ENCODE measurements at places on chromosomes 2 and 18. TPM values are rescaled to one million over a fixed set of nuclear protein-coding genes. Genes with fewer than 3 reads are reported as not detected.

The LIMS4 gene
- 6.0 TPM for total RNA-seq

The IL36RN gene
- total RNA-seq, result not detected

The SEPTIN10 gene
- 69.2 TPM for total RNA-seq

The NCKAP1 gene
- total RNA-seq, result 163 TPM

The NFU1 gene
- 38.7 TPM for total RNA-seq

The LAMA3 gene
- 8.7 TPM for total RNA-seq

The UCN gene
- total RNA-seq, result 1.5 TPM

DNA sequence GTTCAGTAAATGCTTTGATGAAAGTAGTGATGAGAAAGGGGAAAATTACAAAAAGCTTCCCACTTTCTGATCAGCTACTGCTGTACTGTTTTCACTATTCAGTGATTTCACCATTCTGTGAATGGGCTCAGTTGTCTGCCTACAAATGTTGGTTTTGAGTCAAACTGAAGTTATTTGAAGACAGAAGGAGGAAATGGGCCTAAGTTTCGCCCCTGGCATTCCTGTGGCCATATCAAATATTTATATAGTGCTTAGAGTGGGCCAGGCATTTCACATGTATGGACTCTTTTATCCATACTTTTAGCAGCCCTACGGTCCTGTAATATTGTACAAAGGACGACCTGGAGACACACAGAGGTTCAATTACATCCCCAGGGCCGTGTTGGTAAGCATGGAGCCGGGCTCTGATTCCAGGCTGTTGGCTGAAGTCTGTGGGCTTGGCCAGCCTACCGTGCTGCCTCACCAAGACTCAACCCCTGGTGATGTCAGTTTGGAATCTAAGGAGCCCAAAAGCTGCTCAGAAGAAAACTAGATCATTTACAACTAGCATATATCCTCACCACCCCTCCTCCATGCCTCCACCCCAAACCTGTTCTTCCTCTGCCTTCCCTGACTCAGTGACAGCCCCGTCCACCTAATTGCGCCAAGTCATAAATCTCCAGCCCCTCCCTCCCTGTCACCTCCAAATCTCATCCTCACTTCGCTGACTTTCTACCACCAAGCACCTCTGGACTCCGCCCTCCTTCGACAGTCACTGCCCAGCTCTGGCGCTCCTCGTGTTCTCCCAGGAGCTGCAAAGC lies 10.1 kb upstream of the GRHL1 start:
- peaks cover 11% of the 10 kb centered on the region for H3K4me1 ChIP-seq
- no peak overlapping the region for H3K4me3 ChIP-seq
- H3K27me3 ChIP-seq, result no peaks in the 10 kb centered on the region
- peak; percentile 28 for DNase-seq

DNA sequence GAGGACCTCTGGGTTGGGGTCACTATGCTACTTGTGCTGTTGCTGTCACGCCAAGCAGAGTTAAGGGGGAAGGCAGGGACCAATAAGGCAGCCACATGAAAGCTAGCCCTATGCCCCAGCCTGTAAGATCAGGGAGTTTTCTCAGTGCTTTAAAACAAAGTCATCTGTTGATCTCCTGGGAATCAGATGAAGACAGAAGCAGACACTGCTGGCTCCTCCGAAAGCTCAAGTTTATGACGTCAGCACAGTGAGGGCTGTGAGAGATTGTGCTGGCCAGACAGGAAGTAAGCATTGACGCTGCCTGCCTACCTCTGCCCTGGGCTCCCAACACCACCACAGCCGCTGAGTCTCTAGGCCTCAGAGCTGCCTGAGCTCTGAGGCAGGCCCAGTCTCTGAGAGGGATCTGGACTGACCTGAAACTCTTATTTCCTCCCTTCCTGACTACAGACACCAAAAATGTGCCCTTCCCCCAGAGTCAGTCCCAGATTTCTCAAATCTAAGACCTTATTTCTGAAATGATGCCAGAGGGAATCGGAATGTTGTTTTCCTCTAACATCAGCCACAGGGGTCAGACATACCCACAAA lies 118.1 kb upstream of the EPAS1 start:
- H3K4me3 ChIP-seq, result no peak overlapping the region
- H3K4me1 ChIP-seq, result peaks cover 32% of the 10 kb centered on the region
- no peak overlapping the region for H3K27ac ChIP-seq
- no peaks in the 10 kb centered on the region for H3K36me3 ChIP-seq
- peak; percentile 17 for DNase-seq

DNA sequence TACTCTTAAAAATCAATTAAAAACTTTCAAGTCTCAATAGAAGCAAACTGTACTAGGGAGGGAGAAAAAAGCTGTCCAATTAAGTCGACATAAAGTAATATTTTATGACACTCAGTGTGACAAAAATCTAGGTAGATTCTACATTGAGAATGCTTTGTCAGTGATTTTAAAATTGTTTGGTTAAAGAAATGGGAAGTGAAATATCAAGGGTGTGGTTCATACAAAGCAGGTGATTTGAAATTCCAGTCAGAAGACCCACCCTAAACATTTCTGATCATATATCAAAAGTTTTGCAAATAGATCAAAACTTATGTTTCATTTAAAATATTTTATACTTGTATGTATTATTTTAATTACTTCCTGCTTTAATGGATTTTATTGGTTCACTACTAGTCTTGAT lies 338.9 kb upstream of the DCC start:
- no peaks in the 10 kb centered on the region for H3K4me1 ChIP-seq
- no peaks in the 10 kb centered on the region for H3K36me3 ChIP-seq
- DNase-seq, result no peak

- H3K27me3 ChIP-seq, result peaks cover 76% of the 10 kb centered on the region
- H3K4me1 ChIP-seq, result peaks cover 8% of the 10 kb centered on the region
- H3K36me3 ChIP-seq, result no peaks in the 10 kb centered on the region
- no peak overlapping the region for H3K27ac ChIP-seq
- no peak for DNase-seq
Measured at GRCh38 chr2:104847586-104848160, 6.2 kb upstream of the POU3F3 start.

DNA sequence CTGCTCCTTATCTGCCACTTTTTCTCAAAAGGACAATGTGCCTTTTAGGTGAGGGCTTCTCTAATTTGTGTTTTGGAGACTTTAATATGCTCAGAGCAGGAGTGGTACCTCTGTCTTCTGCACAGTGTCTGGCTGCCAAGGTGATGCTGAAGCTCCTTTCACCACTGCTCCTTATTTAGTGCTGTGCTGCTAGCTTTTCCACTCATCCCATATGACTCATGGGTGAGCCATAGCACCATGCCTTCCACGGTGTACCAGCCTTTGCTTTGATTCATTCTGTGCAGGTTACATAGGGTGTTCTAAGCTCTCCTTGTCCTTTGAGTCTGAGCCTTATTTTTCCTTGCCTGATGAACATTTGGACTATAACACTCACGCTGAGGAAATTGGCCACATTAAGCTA lies 202.4 kb downstream of the ARL6IP6 start:
- H3K27ac ChIP-seq, result no peak overlapping the region
- H3K27me3 ChIP-seq, result no peaks in the 10 kb centered on the region
- DNase-seq, result no peak
- H3K4me3 ChIP-seq, result no peak overlapping the region
- H3K4me1 ChIP-seq, result no peaks in the 10 kb centered on the region
- H3K36me3 ChIP-seq, result no peaks in the 10 kb centered on the region

- H3K27ac ChIP-seq, result no peak overlapping the region
- H3K4me3 ChIP-seq, result no peak overlapping the region
- DNase-seq, result no peak
- no peaks in the 10 kb centered on the region for H3K4me1 ChIP-seq
Measured at GRCh38 chr2:127012215-127012614, 94.7 kb downstream of the BIN1 start.

DNA sequence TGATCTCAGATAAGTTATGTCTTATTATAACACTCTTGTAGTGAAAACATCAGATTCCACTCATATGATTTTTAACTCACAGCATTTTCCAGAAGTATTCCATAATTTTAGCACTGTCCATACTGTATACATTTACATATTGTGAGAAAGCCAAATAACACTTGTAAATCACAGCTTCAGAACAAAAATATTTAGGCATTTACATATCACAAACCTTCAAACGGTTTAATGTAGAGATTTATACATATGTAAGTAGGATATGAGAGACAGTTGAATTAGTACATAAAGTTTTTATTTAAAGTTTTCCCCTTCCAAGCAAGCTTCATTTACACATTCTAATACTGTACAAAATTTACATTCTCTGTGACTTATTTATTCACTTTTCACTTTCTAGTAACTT lies 100.4 kb downstream of the KLHL14 start:
- no peaks in the 10 kb centered on the region for H3K4me1 ChIP-seq
- H3K4me3 ChIP-seq, result no peak overlapping the region
- H3K36me3 ChIP-seq, result no peaks in the 10 kb centered on the region
- no peak for DNase-seq
- no peak overlapping the region for H3K27ac ChIP-seq

GRCh38 chr2:27042985-27043634 lies 8.4 kb upstream of the AGBL5 start:
- H3K4me3 ChIP-seq, result no peak overlapping the region

- H3K4me1 ChIP-seq, result no peaks in the 10 kb centered on the region
- H3K27ac ChIP-seq, result no peak overlapping the region
- no peaks in the 10 kb centered on the region for H3K36me3 ChIP-seq
- no peak overlapping the region for H3K4me3 ChIP-seq
- H3K27me3 ChIP-seq, result no peaks in the 10 kb centered on the region
Measured at GRCh38 chr2:37459095-37459981, 114.9 kb downstream of the QPCT start.

GRCh38 chr2:8058652-8059051 lies 623.2 kb upstream of the ID2 start:
- H3K4me3 ChIP-seq, result no peak overlapping the region
- no peaks in the 10 kb centered on the region for H3K36me3 ChIP-seq
- H3K4me1 ChIP-seq, result peaks cover 10% of the 10 kb centered on the region
- H3K27me3 ChIP-seq, result no peaks in the 10 kb centered on the region

- peak overlapping the region; percentile 63 for H3K4me3 ChIP-seq
- peak overlapping the region; percentile 100 for H3K27ac ChIP-seq
- peaks cover 14% of the 10 kb centered on the region for H3K36me3 ChIP-seq
- peaks cover 35% of the 10 kb centered on the region for H3K4me1 ChIP-seq
Measured at GRCh38 chr18:35343488-35343935, 708 bp downstream of the ZNF24 start.

GRCh38 chr18:11980494-11981191 lies 664 bp upstream of the IMPA2 start:
- DNase-seq, result peak; percentile 99

DNA sequence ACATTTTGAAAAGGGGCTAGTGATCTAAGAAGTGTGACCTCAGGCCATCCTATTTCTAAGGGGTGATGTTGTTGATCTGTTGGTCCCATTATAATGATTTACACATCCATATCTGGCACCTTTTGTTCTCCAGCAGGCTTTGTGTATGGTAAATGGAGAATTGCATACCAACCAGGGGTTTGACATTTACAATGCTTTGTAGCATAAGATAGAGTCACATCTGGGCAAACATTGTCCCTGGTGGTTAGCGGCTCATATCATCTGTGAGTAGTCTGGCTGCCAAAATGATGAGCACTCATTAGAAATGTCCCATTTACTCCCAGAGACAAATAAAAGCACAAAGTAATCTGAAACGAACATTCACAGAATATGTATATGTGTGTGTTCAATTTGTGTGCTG lies 1775.5 kb upstream of the CELF4 start:
- no peak overlapping the region for H3K27ac ChIP-seq
- H3K4me3 ChIP-seq, result no peak overlapping the region
- DNase-seq, result no peak
- no peaks in the 10 kb centered on the region for H3K36me3 ChIP-seq

DNA sequence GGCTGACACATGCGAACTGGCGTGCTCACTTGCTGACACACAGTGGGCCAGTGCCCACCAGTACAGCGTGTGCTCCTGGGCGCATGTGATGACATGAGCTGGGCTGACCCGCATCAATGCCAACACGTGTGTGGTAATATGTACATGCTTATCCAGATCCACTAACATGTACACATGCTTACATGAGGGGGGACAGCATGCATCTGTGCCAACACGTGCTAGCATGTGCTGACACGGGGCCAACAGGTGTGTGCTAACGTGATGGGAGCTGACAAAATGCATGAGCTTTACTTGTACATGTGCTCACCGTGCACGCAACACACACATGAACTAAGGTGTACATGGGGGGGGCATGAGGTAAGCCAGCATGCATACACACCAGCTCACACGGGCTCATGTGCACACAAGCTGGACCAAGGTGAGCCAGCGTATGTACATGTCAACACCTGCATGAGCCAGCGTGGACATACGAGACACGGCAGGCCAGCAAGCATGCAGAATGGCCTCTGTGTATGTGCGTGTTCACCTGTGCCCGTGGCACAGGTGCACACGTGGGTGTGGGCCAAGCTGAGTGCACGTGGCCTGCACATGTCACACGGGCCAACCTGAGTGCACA lies 28.5 kb downstream of the GPC1 start:
- DNase-seq, result peak; percentile 1
- H3K27me3 ChIP-seq, result no peaks in the 10 kb centered on the region
- H3K27ac ChIP-seq, result no peak overlapping the region
- H3K4me3 ChIP-seq, result no peak overlapping the region
- H3K36me3 ChIP-seq, result no peaks in the 10 kb centered on the region

- no peaks in the 10 kb centered on the region for H3K36me3 ChIP-seq
- H3K27me3 ChIP-seq, result no peaks in the 10 kb centered on the region
- peaks cover 22% of the 10 kb centered on the region for H3K4me1 ChIP-seq
- no peak overlapping the region for H3K27ac ChIP-seq
Measured at GRCh38 chr18:44920441-44920840, 239.8 kb downstream of the SETBP1 start.

DNA sequence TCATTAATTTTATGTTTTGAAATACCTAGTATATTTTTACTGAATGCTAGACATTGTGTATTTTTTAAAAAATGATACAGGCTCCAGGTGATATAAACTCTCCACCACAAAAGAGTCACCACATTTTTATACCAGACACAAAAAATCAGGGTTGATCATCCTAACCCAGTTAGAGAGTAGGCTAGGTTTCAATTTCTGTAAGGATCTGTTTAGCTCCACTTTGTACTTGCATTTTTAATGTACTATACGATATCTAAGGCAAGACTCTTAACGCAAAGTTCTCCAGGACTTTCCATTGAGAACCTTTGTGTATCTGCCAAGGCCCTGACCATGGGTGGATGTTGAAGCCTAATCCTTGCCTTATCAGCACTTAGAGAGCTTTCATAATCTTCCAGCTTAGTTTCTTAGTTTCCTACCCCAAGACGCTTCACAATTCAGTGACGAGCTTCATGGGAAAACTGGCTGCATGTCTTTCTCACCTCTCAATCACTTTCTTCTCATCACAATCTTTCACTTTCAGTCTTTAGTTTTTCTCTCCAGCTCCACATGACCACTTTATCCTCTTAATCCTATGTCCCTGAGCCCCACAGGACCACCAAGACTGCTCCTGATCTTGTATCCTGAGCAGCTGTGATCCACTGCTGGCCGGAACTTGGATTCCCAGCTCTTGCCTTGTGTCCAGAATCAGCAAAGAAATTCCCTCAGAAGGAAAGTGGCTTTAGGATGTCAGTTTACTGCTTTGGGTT lies 635.8 kb downstream of the RNF144A start:
- H3K4me1 ChIP-seq, result no peaks in the 10 kb centered on the region
- no peaks in the 10 kb centered on the region for H3K27me3 ChIP-seq
- no peaks in the 10 kb centered on the region for H3K36me3 ChIP-seq
- DNase-seq, result no peak
- H3K27ac ChIP-seq, result no peak overlapping the region

GRCh38 chr2:98901702-98902101 lies 34.3 kb downstream of the CRACDL start:
- H3K27me3 ChIP-seq, result no peaks in the 10 kb centered on the region
- peaks cover 7% of the 10 kb centered on the region for H3K4me1 ChIP-seq
- H3K4me3 ChIP-seq, result no peak overlapping the region
- H3K27ac ChIP-seq, result no peak overlapping the region
- no peaks in the 10 kb centered on the region for H3K36me3 ChIP-seq
- no peak for DNase-seq
